ENCODE measurements at places on chromosomes 11 and 22.

DNA sequence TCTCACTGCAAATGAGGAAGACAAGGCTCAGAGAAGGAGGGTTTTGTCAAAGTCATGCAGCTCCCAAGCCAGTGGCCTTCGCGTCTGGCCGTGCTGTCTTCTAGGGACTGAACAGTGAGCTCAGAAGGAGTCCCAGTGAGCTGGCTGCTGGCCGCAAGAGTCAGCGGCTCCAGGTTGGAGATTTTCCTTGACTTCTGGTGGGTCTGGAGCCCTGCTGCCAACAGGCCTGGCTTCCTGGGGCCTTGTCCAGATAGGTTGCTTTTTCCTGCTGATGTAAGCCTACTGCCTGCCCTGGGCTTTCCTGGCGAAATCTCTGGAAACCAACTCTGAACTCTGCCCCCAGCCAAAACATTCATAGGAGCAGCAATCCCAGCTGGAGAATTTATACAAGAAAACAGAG, 272.7 kb upstream of the CADM1 start:
- DNase-seq, result no peak

DNA sequence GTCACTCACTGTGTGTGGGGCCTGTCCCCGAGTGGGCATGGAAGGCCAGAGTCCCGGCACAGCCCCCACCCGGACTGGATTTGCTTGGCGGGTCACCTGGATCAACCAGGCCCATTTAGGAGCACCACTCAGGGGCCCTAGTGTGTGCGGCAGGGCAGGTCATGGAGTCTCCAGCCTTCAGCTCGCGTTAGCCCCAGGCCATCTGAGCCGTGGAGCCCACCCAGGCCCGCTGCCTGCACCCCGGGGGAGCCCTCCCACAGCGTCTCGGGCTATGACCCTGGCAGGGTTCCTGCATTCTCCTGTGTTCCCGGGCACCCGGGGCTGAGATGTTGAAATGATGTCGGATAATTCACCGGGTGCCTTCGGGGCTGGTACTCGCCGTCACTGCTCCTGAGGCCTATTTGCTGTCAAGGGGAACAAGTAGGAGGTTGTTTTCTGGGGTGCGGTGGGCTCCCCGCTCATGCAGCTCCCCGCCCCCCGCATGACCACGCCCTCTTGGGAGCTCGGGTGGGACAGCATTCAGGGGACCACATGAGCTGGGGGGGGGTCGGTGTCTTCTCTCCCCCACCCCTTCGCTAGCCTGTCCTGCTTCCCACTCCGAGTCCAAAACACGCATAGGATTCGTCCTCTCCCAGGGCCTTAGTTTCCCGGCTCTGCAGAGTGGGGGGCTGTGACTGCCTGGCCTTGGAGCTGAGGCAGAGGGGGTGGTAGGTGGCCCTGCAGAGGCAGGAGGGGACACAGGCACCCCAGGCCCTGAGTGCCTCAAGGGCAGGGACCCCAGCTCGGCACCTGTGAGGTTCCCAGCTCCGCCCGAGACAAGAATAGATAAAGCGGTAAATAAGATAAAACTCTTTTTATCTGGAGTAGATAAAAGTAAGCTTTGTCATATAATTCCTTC, 77.2 kb downstream of the KCNQ1 start:
- DNase-seq, result no peak

- DNase-seq, result no peak
Measured at GRCh38 chr22:22410121-22410520, 98.4 kb downstream of the ZNF280B start.

DNA sequence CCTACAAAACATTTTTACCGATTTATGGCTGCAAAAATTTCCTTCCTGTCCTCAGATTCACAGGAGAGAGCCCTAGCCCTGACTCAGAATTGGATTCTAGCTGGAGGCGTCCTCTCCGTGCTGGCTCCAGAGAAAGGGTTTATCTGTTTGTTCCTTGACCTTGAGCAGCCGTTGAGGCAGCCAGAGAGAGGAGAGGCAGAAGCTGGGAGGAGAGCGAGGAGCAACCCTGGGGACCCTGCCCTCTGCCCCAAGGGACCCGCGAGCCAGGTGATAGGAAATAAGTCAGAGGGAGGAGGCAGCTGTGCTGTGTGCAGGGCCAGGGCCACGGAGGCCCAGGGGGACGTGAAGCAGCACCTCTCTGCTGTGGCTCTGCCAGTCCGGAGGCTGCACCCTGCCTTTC, 75.6 kb downstream of the IGLL1 start:
- no peak for DNase-seq

- no peak for DNase-seq
Measured at GRCh38 chr11:108983636-108984420, 319.0 kb downstream of the DDX10 start.

DNA sequence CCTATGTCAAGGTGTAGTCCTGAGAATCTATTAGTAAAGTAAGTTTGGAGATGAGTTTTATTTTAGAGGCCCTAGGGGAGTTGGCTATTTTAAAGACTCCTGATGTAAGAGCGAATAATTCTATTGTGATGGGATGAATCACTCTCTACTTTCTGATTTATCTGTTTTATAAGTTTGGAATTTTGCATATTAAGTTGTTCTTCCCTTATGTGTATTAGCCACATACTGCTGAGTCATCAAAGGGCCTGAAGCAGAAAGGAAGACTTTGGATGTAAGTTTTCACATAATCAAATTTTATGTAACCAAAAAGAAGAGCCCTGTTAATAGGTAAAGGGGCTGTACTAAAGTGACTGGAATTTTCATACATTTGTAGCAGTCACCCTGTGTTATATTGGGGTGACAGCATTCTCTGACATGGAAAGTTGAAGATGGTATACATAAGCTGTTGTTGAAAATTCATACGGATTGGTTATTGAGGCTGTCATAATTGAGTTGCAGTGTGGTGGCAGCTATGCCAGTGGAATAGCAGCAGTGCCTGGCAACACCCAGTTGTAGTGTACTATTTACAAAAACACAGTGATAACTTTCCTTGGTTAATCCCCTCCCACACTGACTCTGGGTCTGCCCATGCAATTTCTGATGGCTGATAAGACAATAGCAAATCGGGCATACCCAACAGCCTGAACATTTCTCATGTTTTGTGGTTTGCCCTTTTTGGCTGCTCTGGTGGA, 90.6 kb upstream of the NTM start:
- no peak for DNase-seq

- DNase-seq, result no peak
Measured at GRCh38 chr11:64856382-64857227, 12.2 kb upstream of the CDC42BPG start.

GRCh38 chr11:34013898-34014571, 37.5 kb upstream of the CAPRIN1 start:
- DNase-seq, result no peak

DNA sequence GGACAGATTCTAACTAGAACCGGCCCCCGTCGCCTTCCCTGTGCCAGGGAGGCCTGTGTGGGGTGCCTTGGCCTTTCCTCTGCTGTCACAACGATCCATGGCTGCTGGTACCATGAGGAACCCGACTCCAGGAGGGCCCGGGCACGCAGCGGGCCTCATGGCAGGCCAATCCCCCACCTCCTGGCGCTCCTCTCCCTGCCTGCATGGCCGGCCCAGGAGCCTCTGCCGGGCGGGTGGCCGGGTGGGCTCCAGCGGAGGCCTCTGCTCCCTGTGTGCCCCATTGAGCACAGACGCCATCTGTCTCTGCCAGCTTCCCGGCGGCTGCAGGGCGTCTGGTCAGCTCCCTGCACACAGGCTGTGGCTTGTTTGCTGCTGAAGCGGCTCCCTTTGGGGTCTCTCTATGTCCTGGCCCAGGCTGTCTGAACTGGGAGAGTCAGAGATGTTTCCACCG, 86.5 kb downstream of the MYEOV start:
- DNase-seq, result no peak

GRCh38 chr11:63560506-63561180, 2.5 kb downstream of the PLAAT2 start:
- DNase-seq, result no peak

- DNase-seq, result no peak
Measured at GRCh38 chr22:48734359-48734758, 1093.3 kb downstream of the BRD1 start.

GRCh38 chr22:25661073-25661472, 80.9 kb upstream of the MYO18B start:
- DNase-seq, result no peak

DNA sequence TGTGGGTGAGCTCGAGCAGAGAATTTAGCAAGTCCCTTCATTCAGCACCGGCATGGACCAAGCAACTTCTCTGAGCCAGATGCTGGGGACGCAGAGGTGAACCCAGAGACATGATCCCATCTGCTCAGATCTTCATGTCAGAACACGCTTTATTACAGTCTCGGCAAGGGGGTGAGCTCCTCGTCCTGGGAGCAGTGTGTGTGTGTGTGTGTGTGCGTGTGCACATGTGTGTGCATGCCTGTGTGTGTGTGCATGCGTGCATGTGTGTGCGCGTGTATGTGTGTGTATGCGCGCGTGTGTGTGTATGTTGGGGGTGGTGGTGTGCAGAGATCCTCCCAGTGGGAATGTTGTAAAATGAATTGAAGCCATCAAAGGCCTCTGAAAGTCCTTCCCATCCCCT, 9.8 kb downstream of the MIAT start:
- no peak for DNase-seq

DNA sequence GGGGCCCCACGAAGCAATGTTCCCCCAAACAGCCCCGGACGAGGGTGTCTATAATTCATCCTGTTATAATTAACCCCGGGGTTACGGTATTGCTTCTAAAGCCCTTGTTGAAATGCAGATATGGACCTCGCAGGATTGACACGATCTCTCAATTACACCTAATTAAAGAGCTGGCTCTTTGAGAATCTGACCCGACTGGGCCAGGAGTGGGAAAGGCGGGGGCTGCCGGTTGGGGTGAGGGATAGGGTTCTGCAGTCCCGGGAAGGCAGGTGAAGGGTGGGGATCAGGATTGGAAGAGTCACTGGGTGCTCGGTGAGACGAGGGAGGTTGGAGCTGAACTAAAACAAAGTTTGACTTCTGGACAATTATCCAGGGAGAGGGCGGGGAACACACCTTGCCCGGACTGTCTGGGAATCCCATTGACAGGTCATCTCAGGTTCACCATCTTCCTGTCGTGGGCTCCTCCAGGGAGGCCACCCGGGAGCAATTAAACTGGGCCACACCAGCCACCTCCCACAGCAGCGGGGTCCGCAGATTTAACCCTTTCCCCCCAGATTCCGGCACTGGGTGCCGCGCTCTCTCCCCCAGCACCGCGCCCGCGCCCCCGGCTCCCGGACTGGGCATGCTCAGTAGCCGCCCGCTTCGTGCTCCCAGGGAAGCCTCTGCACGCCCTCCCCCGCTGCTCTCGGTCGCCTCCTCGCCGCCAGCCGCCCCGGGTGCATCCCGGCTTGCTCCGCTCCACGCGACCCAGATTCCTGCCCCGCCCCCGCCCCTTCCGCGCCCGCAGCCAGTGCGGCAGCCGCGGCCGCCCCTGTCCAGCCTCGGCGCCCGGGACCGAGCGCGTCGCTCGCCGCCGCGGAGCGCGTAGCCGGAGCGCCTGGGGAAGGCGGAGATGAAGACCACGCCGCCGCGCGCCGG, at the start of gene ELMOD1:
ELMOD1 (plus strand) TSS at position 688 of the 918 bp plus-strand sequence. CDS start 27,043 bp downstream, outside the sequence.
- DNase-seq, result peak; percentile 26

DNA sequence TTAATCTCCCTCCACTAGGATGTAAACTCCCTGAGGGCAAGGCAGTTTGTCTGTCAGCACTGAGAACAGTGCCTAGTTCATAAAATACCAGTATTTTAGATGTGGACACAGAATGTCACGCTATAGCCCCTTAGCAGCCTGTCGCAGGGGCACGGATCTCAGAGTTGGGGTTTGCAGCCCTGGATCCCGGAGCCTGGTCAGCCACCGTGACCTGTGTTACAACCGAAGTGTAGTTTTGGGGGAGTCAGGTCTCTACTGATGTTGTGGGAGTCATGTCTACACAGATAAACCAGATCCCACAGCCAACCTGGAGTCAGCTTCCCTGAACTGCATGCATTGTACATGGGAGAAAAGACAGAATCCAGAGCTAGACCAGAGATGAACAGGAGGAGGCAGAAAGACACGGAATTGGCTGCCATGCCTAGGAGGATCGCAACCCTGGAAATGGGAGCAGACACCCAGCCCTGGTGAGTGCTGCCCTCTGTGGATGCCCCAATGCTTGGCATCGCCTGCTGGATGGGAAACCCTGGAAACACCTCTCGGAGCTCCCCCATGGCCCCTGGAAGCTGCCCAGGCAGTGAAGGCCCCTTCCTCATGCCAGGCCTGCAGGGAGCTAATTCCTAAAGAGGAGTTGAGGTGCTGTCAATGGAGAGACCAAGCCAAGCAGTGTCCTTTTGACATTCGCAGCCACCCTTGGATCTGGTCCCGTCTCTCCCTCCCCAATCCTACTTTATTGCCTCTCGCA, 851.3 kb downstream of the TBC1D22A start:
- no peak for DNase-seq

DNA sequence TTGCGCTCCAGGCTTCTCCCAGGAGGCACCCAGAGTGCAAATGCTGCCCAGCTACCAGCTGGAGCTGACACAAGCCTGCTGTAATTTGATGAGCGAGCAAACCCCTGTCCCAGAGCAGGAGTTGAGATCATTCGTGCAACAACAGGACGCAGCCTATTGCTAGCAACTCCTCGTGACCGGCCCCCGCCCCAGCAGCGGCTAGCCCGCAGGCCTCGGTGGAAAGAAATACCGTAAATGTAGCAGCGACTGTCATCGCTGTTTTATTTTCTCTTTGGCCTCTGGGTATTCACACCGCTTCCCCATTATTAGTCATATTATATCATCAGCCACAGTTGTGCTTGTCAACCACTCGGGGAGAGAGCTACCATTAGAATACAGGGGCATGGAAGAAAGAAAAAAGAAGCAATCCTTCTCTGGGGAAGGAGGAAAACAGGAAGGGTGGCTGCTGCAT, 59.2 kb upstream of the ATXN10 start:
- no peak for DNase-seq

- DNase-seq, result peak; percentile 86
Measured at GRCh38 chr11:59106363-59107336, at the start of gene FAM111B. TSS of gene FAM111B (plus strand) at chr11:59107237. CDS start at chr11:59109626, 2,389 bp downstream.

GRCh38 chr22:30262112-30262511, 4.5 kb downstream of the OSM start:
- no peak for DNase-seq

DNA sequence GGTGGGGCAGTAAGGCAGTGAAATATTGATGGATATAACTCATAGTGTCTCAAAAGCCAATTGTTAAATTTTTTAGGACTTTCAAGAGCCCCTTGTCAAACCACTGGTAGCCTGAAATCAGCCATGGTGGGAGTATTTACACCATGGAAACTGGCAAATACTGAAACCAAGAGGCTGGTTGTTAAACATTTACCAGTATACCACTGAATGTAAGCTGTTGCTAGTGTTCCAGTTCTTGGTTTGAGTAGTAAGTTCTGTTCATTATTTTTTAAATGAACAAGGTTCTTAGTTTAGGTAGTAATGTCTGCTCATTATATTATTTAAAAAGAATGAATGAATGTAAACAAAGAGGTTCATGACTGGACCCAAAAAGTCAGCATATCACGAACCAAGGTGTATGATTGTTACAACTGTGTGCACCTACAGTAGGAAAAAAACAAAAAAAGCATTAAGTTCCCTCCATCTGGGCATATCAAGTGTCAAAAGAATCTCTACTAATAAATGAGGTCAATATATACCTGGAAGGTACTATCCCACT, 4.5 kb upstream of the EIF3F start:
- DNase-seq, result no peak

DNA sequence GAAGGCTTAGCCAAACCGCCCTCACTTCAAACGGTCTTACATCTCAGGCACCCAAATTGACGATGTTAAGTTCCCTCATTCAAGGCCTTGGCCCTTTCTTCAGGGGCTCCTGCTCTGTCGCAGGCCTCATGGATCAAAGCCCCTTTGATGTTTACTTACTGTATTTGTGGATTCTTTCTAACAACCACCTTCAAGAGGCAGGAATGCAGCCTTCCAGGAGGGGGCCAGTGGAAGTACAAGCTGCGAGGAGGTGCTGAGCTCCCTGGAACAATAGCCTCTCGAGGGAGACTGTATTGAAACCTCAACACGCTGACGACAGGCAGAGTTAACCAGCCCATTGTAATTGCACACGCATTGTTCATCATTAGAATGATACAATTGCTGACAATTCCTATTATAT, 209.1 kb downstream of the ST3GAL4 start:
- DNase-seq, result no peak
